ENCODE measurements at places on chromosomes 5 and 9. TPM values are rescaled to one million over a fixed set of nuclear protein-coding genes. Genes with fewer than 3 reads are reported as not detected.

DNA sequence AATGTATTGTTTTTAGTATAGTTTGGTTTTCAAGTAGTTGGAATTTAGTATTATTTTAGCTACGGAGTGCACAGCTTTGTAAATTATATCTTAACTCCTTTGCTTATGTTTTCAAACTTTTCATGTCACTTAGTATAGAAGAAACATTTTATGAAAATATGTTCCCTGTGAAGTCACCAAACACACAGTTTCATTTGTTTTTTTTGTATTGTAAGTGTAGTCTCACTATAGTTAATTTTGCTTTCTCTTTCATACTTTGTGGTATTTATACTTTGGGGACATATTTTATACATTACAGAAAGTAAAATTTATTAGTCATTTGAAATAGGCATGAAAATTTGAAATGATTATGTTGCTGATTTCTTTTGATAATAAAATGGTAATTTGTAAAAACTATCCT, 5.0 kb downstream of the CHSY3 start:
- DNase-seq = no peak

SUSD3 gene
- 13.2 TPM for total RNA-seq

PDE6A gene
- total RNA-seq = not detected

GRCh38 chr5:78533356-78533755, 115.2 kb downstream of the LHFPL2 start:
- no peak for DNase-seq

SLC25A48 gene
- total RNA-seq = 1.1 TPM

GRCh38 chr5:138449501-138450239, 10.8 kb downstream of the REEP2 start:
- peak; percentile 94 for DNase-seq

KCNIP1 gene
- 0.82 TPM for total RNA-seq

DNA sequence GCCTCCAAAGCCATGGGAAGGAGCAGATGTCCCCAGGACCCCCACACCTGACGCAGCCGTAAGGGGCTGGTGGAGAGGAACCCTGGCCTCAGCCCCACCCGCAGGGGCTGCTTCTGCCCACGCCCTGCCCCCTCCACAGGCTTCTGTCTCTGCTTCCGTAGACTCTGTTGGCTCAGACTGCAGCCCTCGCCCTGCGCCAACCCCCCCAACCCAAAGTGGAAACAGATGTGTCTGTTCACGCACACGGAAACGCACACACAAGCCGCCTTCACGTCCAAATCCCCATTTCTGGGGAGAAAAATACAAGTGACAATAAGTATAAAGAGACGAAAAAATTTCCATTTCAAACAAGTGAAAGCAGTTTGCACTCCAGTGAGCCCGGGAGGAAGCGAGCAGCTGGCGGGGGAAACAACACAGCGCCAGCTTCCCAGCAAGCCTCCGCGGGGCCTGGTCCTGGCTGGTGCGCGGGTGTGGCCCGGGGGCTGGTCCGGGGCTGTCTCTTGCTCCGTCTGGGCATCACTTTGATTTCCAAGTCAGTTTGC, 32.6 kb upstream of the RXRA start:
- no peak for DNase-seq

GRCh38 chr5:150505041-150505511, 2.9 kb upstream of the NDST1 start:
- DNase-seq = no peak

IL5 gene
- not detected for total RNA-seq

DNA sequence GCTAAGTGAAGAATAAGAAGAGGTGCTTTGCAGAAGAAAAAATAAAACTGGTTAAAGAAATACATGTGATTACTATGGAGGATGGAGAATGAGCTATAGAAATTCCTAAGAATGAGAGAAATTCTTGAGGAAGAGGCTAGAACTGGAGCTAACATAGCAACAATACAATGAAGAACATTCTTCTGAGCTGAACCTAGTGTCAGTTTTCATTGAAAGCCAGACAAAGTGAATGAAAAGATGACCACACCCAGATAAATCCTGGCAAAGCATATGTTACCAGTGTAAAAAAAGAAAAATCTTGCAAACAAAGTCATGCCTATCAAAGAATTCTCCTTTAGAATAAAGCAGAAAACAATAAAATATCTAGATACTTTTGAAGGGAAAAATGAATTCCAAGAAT, 39.6 kb downstream of the SGCD start:
- no peak for DNase-seq

DNA sequence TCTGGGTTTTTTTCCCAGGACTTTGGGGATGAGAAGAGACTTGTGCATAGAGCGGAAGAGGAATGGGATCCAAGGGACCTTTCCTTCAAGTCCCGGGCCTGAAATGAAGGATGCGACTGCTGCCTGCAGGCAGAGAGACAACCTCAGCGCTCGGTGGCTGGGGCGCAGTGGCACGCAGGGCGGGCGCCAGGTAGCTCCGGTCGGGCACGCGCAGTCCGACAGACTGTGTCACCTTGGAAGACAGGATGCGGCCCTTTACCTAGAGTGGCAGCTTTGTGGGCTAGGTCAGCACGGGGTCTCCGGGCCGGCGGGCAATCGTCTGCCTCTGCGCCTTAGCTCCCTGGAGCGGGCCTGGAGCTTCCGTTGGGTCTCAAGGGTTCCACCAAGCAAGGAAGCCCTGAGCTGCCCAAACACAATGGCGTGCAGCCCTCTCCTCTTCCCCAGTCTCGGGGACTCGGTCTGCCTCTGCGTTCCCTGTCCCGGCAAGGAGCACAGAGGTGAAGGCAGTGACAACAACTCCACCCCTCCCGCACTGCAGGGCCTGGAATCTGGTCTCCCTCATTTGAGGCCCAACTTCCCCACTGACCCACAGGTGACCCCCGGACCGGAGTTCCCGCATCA, 6.0 kb downstream of the BARX1 start:
- DNase-seq = peak; percentile 52

ROR2 gene
- 19.8 TPM for total RNA-seq

HTR4 gene
- not detected for total RNA-seq

- DNase-seq = no peak
Measured at GRCh38 chr5:75338408-75338807, 1.4 kb downstream of the HMGCR start.

BBLN gene
- total RNA-seq = 86.9 TPM

DNA sequence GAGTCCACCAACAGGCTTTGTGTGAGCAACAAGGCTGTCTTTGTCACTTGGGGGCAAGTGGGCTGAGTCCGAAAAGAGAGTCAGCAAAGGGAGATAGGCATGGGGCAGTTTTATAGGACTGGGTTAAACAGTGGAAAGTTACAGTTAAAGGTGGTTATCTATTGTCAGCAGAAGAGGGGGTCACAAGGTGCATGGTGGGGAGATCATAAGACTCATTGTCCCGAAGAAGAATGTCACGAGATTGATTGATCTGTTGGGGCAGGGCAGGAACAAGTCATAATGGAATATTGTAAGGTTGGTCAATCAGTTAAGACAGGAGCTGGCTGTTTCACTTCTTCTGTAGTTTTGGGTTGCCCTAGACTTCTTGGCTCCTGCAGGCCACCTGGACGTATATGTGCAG, 7.6 kb upstream of the HMGCS1 start:
- DNase-seq = no peak

SPINK4 gene
- total RNA-seq = not detected

- no peak for DNase-seq
Measured at GRCh38 chr9:68998385-68998784, 15.5 kb downstream of the PRKACG start.

ECM2 gene
- total RNA-seq = not detected

GRCh38 chr9:126123927-126124326, 202.7 kb upstream of the MVB12B start:
- no peak for DNase-seq

- DNase-seq = no peak
Measured at GRCh38 chr5:72477644-72478043, 29.6 kb downstream of the ZNF366 start.

- DNase-seq = no peak
Measured at GRCh38 chr9:87850391-87850790, 32.3 kb upstream of the SPATA31E1 start.

INSYN2B gene
- total RNA-seq = not detected

- DNase-seq = no peak
Measured at GRCh38 chr5:123785162-123786071, 273.4 kb downstream of the CSNK1G3 start.

DNA sequence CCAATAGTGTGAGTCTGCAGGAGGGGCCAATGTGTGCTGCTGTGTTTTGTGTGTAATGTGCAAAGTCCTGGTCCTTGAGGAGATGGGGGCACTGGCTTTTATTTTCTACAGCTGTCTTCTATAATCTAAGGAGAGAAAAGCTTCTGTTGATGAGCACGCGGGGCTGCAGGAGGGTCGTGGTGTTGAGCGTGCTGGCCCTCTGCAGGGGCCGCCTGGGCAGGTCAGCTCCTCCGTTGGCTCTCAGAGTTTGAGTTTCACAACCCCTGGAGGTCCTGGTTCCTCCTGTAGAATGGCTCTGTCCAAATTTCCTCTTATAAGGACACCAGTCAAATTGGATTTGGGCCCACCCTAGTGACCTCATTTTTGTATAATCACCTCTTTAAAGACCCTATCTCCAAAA, 12.6 kb downstream of the OR2V1 start:
- no peak for DNase-seq

Data from WTC11 (cell line).